Astrocyte (in vitro differentiated cells and primary cell): ENCODE measurements at places on chromosomes 3 and 15.

DNA sequence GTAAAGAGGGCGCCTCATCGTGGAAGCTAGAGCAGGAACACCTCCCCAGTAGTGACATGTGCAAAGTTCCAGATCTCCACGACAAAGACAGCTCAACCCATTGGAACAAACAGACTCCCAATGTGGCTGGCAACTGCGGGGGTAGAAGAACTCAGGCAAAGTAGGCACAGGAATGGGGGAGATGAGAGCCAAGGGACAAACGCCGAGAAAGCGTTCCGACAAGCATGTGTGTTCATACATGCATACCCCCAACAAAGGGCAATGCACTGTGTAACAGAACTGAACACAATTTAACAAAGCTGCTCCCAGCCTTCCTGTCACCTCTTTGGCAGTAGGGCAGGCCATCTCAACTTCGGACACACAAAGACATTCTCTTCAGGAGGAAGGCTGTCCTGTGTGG is 11.6 kb downstream of the RCCD1 start:
- no peak overlapping the region for H3K4me3 ChIP-seq
- no peak for DNase-seq
- no peak overlapping the region for H3K27ac ChIP-seq
- H3K36me3 ChIP-seq, result peaks cover 42% of the 10 kb centered on the region

DNA sequence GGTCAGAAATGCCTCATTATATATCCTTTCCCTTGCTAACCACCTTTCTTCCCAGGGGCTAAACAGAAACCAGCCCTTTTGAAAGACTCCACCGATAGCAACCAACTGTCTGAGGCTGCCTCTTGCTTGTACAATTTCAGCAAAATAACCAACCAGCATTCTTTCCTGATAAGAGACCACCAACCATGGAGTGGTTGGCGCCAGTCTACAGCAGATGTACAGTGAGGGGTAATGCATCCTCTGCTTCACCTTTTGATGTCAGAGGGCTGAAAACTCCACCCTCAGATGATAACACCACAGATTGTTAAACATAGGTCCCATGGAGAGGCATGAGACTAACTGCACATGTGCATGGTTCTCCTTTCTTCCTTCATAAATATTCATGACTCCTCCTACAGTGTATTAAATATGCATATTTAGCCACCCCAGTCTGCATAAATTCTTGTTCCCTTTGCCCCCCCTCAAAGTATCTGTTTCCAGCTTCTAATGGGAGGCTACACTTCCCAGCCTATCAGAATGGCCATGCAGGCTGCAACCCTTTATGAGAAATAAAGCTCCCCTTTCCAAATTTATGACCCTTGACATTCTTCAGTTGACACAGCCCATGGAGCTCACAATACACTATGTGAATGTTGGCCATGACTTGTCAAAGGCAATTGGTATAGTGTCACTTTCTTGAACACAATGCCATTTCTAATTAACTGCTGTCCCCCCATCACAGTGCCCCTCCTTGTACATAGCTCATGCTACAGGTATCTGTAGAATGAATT is 48.3 kb downstream of the GABRB3 start:
- no peak overlapping the region for H3K27ac ChIP-seq
- no peaks in the 10 kb centered on the region for H3K4me1 ChIP-seq
- no peaks in the 10 kb centered on the region for H3K27me3 ChIP-seq

- no peak overlapping the region for H3K27ac ChIP-seq
- H3K27me3 ChIP-seq, result no peaks in the 10 kb centered on the region
- no peaks in the 10 kb centered on the region for H3K4me1 ChIP-seq
- H3K36me3 ChIP-seq, result no peaks in the 10 kb centered on the region
Measured at GRCh38 chr3:109018828-109019227, 65.1 kb upstream of the GUCA1C start.

GRCh38 chr3:146817704-146818103 is 212.6 kb upstream of the PLSCR5 start:
- peak; percentile 15 for DNase-seq
- no peak overlapping the region for H3K4me3 ChIP-seq
- H3K36me3 ChIP-seq, result no peaks in the 10 kb centered on the region
- no peaks in the 10 kb centered on the region for H3K27me3 ChIP-seq
